ENCODE measurements at places on chromosomes 16 and 17. TPM values are rescaled to one million over a fixed set of nuclear protein-coding genes. Genes with fewer than 3 reads are reported as not detected.

Gene WSCD1
- 0.45 TPM for total RNA-seq

Gene NT5C
- total RNA-seq: 261 TPM

Gene TNRC6A
- total RNA-seq: 24.7 TPM

Gene SMIM36
- total RNA-seq: not detected

Gene CSH2
- total RNA-seq: not detected

Gene TMEM100
- total RNA-seq: not detected

Gene NUFIP2
- total RNA-seq: 27.3 TPM

Gene UBFD1
- total RNA-seq: 88.8 TPM

Gene NOXO1
- not detected for total RNA-seq

Gene CDK12
- total RNA-seq: 45.3 TPM

Gene RNF135
- 16.4 TPM for total RNA-seq

Gene OR3A3
- not detected for total RNA-seq

Gene DCXR
- total RNA-seq: 74.0 TPM

Gene KATNIP
- total RNA-seq: 17.4 TPM

Gene KLHL10
- total RNA-seq: not detected

Gene ST6GALNAC2
- total RNA-seq: 2.8 TPM

Gene TNFRSF13B
- total RNA-seq: not detected

Gene RCVRN
- 1.2 TPM for total RNA-seq

Gene PTX4
- not detected for total RNA-seq

Gene PPY
- total RNA-seq: not detected

Gene NPIPB6
- total RNA-seq: 2.0 TPM

Gene DNAH3
- total RNA-seq: not detected
